ENCODE measurements at places on chromosomes 4 and X.
A peak's percentile ranks its signal among the peaks of the same experiment; 100 is the strongest.

GRCh38 chr4:42641161-42641560 is 15.7 kb downstream of the ATP8A1 start:
- DNase-seq, result no peak
- H3K36me3 ChIP-seq, result no peaks in the 10 kb centered on the region
- H3K27ac ChIP-seq, result peak overlapping the region; percentile 29
- peaks cover 84% of the 10 kb centered on the region for H3K4me1 ChIP-seq
- no peaks in the 10 kb centered on the region for H3K27me3 ChIP-seq

- no peak overlapping the region for H3K4me3 ChIP-seq
- no peaks in the 10 kb centered on the region for H3K27me3 ChIP-seq
- DNase-seq, result no peak
- no peaks in the 10 kb centered on the region for H3K4me1 ChIP-seq
- H3K36me3 ChIP-seq, result peaks cover 10% of the 10 kb centered on the region
Observed at GRCh38 chr4:108589961-108590360, 30.4 kb upstream of the RPL34 start.

DNA sequence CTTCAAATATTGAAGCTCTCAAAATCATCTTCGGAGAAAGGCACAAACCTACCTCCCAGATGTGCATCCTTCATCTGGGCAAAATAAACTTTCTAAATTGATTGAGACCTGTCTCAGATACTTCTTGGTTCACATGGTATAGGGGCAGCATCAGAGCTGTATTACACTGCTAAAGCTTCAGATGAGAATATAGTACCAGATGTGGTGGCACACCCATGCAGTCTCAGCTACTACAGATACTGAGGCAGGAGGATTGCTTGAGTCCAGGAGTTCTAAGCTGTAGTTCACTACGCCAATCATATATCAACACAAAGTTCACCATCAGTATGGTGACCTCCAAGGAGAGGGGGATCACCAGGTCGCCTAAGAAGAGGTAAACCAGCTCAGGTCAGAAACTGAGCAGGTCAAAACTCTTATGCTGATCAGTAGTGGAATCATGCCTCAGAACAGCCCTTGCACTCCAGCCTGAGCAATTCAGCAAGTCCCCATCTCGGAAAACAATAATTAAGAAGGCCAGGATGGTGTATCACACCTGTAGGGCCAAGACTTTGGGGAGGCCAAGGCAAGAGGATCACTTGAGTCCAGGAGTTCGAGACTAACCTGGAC is 22.0 kb downstream of the ELF2 start:
- H3K4me3 ChIP-seq, result no peak overlapping the region
- no peak overlapping the region for H3K27ac ChIP-seq
- no peaks in the 10 kb centered on the region for H3K36me3 ChIP-seq
- peaks cover 3% of the 10 kb centered on the region for H3K4me1 ChIP-seq

GRCh38 chrX:41289095-41289494 is 44.9 kb upstream of the DDX3X start:
- no peak overlapping the region for H3K4me3 ChIP-seq
- H3K36me3 ChIP-seq, result no peaks in the 10 kb centered on the region
- H3K27ac ChIP-seq, result no peak overlapping the region
- no peaks in the 10 kb centered on the region for H3K27me3 ChIP-seq

GRCh38 chr4:61411241-61411640 is 211.1 kb downstream of the ADGRL3 start:
- no peaks in the 10 kb centered on the region for H3K36me3 ChIP-seq
- no peaks in the 10 kb centered on the region for H3K4me1 ChIP-seq

DNA sequence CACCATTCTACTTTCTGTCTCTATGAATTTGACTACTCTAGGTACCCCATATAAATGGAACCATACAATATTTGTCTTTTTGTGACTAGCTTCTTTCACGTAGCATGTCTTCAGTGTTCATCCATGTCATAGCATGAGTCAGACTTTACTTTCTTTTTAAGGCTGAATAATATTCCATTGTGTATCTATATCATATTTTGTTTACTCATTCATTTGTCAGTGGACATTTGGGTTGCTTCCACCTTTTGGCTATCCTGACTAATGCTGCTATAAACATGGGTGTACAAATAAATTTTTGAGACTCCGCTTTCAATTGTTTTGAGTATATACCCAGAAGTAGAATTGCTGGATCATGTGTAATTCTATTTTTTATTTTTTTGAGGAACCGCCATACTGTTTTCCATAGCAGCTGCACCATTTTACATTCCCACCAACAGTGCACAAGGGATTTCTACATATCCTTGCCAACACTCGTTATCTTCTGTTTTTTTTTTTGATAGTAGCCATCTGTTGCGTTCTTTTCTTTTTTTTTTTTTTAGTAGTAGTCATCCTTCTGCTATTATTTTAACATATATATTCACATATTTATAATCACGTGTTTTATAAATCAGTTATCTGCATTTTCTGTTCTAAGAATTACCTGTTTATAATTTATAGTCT is 158.0 kb upstream of the MED14 start:
- no peak overlapping the region for H3K27ac ChIP-seq
- H3K36me3 ChIP-seq, result no peaks in the 10 kb centered on the region
- DNase-seq, result no peak
- no peaks in the 10 kb centered on the region for H3K27me3 ChIP-seq
- H3K4me1 ChIP-seq, result peaks cover 2% of the 10 kb centered on the region

GRCh38 chrX:123884809-123885408 is 25.1 kb downstream of the XIAP start:
- H3K36me3 ChIP-seq, result peaks cover 10% of the 10 kb centered on the region
- H3K27ac ChIP-seq, result no peak overlapping the region

GRCh38 chr4:4590546-4590945 is 48.7 kb upstream of the STX18 start:
- H3K4me1 ChIP-seq, result peaks cover 3% of the 10 kb centered on the region
- H3K4me3 ChIP-seq, result no peak overlapping the region
- DNase-seq, result no peak
- peaks cover 37% of the 10 kb centered on the region for H3K36me3 ChIP-seq
- H3K27me3 ChIP-seq, result no peaks in the 10 kb centered on the region

GRCh38 chr4:74486905-74487304 is 42.0 kb downstream of the AREG start:
- H3K4me1 ChIP-seq, result no peaks in the 10 kb centered on the region
- H3K27ac ChIP-seq, result no peak overlapping the region
- no peaks in the 10 kb centered on the region for H3K36me3 ChIP-seq
- no peaks in the 10 kb centered on the region for H3K27me3 ChIP-seq
- DNase-seq, result no peak

- H3K27ac ChIP-seq, result no peak overlapping the region
- no peak for DNase-seq
- H3K4me3 ChIP-seq, result no peak overlapping the region
- H3K27me3 ChIP-seq, result no peaks in the 10 kb centered on the region
Observed at GRCh38 chr4:54783402-54784110, 125.8 kb downstream of the KIT start.

- H3K4me1 ChIP-seq, result no peaks in the 10 kb centered on the region
- H3K27me3 ChIP-seq, result no peaks in the 10 kb centered on the region
- H3K27ac ChIP-seq, result no peak overlapping the region
Observed at GRCh38 chrX:46294234-46294633, 251.0 kb downstream of the ZNF674 start.

- H3K27me3 ChIP-seq, result no peaks in the 10 kb centered on the region
- no peak for DNase-seq
- peak overlapping the region; percentile 23 for H3K27ac ChIP-seq
- no peak overlapping the region for H3K4me3 ChIP-seq
- peaks cover 30% of the 10 kb centered on the region for H3K4me1 ChIP-seq
Observed at GRCh38 chr4:121220698-121221097, 56.6 kb upstream of the TNIP3 start.

DNA sequence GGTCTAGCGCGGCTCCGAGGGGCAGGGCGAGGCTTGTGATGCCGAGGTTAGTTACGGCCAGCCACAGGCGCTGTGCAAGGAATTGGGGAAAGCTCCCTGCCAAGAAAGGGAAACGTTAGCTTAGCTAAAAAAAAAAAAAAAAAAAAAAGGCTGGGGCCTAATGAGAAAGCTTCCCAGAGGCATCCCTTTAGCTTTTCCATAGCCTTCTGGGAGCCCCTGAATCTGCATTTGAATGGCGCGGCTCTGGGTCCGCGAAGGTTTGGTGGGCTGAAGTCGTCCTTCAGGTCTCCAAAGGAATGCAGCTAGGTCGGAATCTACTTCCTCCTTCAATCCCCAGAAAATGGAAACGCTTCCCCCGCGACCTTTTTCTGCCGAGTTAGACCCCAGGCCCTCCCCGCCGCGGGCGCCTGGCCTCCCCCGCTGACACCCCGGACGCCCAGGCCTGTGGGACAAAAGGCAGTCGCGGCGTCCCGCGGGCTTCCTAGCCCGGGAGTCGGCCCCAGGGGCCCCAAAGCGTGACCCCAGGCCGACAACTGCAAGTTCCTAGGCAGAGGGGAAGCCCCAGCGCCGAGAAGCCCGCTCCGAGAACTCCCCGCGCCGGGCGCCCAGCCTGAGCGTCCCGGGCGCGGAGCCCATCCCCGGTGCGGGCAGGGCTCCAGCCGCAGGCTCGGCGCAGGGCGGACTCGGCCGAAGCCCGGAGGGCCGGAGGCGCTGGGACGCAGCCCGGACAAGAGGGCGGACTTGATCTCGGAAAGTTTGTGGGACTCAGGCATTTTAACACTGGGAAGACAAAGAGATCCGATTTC is 605 bp upstream of the FAT1 start:
- H3K36me3 ChIP-seq, result no peaks in the 10 kb centered on the region
- H3K4me1 ChIP-seq, result peaks cover 19% of the 10 kb centered on the region
- DNase-seq, result peak; percentile 14
- peaks cover 60% of the 10 kb centered on the region for H3K27me3 ChIP-seq
- H3K4me3 ChIP-seq, result no peak overlapping the region

DNA sequence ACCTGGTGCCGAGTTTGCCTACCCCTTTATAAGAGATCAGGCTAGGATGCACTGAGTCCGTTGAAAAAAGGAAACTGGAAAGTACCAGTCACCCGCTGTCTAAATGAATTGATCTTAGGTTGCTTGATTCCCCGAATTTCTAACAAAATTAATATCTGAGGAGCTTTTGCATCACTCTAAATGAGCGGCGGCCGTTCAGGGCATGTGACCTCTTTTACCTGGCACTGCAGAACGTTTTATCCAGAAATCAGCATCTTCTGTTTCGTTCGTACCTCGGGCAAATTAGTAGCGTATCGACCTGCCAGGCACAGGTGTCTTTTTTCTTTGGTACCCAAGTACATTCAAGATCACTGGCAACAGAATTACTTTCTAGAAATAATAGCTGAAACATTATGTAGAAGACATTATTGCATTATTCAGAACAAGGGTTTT is 876 bp downstream of the KLHL2 start:
- peak overlapping the region; percentile 86 for H3K4me3 ChIP-seq
- H3K36me3 ChIP-seq, result peaks cover 3% of the 10 kb centered on the region
- no peak for DNase-seq

- no peaks in the 10 kb centered on the region for H3K27me3 ChIP-seq
- no peaks in the 10 kb centered on the region for H3K4me1 ChIP-seq
- H3K27ac ChIP-seq, result no peak overlapping the region
- DNase-seq, result no peak
- H3K4me3 ChIP-seq, result no peak overlapping the region
Observed at GRCh38 chr4:149645790-149646189, 169.9 kb downstream of the IQCM start.

GRCh38 chrX:46330981-46331380 is 214.2 kb downstream of the ZNF674 start:
- no peak overlapping the region for H3K27ac ChIP-seq
- H3K4me1 ChIP-seq, result peaks cover 16% of the 10 kb centered on the region
- no peak for DNase-seq

GRCh38 chr4:80172203-80172602 is 25.1 kb upstream of the PRDM8 start:
- no peaks in the 10 kb centered on the region for H3K27me3 ChIP-seq
- peak overlapping the region; percentile 79 for H3K27ac ChIP-seq

- no peaks in the 10 kb centered on the region for H3K27me3 ChIP-seq
- peaks cover 10% of the 10 kb centered on the region for H3K4me1 ChIP-seq
- peak within 1 kb of the TSS; percentile 75 for H3K4me3 ChIP-seq
- DNase-seq, result peak; percentile 81
- peak within 1 kb of the TSS; percentile 62 for H3K27ac ChIP-seq
Observed at GRCh38 chr4:88697588-88698329, at the start of gene NAP1L5. Gene NAP1L5, minus strand, starts transcription at chr4:88697829. Its CDS starts 75 bp downstream, at chr4:88697754.

DNA sequence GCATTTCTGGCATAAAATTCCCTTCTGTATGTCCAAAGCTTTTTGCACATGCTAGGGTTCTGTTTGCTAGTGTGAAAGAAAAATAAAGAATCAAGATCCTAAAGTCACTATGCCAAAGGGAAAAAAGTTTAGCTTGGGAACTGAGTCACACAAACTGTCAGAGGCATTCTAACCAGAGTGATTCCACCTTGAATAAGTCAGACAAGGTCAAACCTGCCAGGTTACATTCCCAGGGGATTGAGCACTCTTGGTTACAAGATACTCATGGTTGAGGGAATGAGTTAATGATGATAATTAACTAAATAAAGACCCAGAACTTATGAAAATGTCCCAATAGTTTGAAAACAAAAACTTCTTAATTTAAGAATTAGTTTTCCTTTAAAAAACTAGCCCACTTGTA is 13.7 kb upstream of the UGT2B17 start:
- H3K27ac ChIP-seq, result no peak overlapping the region
- H3K36me3 ChIP-seq, result no peaks in the 10 kb centered on the region
- no peak for DNase-seq
- no peaks in the 10 kb centered on the region for H3K27me3 ChIP-seq
- H3K4me3 ChIP-seq, result no peak overlapping the region

DNA sequence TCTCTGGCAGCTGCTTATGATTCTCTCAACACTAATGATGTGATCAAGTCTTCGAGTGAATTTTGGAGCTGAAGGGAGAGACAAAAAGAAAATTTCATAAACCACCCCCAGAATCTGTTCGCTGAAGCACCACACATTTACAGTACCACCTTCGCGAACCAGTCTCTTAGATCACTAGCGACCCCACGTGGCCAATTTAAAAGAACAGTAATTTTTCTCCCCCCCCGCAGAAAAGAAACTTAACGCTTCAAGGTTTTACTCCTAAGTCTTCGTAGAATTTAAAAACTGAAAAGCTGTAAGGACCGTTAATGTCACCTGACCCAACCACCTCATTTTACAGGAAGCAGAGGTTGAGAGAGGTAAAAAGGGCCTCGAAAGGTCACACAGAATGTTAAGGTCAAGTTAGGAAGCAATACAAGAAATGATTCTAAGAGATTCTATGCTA is 187.5 kb downstream of the QDPR start:
- no peaks in the 10 kb centered on the region for H3K36me3 ChIP-seq
- H3K27me3 ChIP-seq, result no peaks in the 10 kb centered on the region
- H3K4me3 ChIP-seq, result no peak overlapping the region
- H3K27ac ChIP-seq, result peak overlapping the region; percentile 32
- DNase-seq, result peak; percentile 75

- peaks cover 12% of the 10 kb centered on the region for H3K27me3 ChIP-seq
- H3K36me3 ChIP-seq, result no peaks in the 10 kb centered on the region
- H3K4me1 ChIP-seq, result no peaks in the 10 kb centered on the region
- H3K27ac ChIP-seq, result no peak overlapping the region
Observed at GRCh38 chr4:183011213-183011907, 87.7 kb upstream of the WWC2 start.

DNA sequence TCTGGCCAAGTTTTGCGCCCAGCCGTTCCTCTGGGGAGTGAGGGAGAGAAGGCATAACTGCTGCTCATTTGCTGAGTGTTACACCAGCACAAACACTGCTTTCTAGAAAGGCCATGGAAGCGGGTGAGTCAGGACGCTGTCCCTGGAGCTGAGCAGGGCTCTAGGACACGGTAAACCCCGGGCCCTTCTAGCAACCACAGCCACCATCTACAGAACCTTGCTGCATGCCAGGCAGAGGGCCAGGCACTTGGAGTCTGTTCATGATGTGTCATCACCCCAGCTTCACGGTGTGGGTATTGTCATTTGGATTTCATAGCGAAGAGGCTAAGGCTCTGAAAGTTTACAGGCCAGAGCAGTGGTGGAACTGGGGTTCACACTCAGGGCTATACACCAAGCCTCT is 31.8 kb upstream of the C4orf50 start:
- no peak overlapping the region for H3K4me3 ChIP-seq
- H3K4me1 ChIP-seq, result no peaks in the 10 kb centered on the region
- peaks cover 2% of the 10 kb centered on the region for H3K27me3 ChIP-seq
- no peak for DNase-seq
- H3K27ac ChIP-seq, result no peak overlapping the region
- no peaks in the 10 kb centered on the region for H3K36me3 ChIP-seq

All from activated CD4-positive, alpha-beta T cell treated with anti-CD3 and anti-CD28 coated beads for 36 hours (primary cell).